ENCODE measurements at places on chromosomes 7 and 10.

DNA sequence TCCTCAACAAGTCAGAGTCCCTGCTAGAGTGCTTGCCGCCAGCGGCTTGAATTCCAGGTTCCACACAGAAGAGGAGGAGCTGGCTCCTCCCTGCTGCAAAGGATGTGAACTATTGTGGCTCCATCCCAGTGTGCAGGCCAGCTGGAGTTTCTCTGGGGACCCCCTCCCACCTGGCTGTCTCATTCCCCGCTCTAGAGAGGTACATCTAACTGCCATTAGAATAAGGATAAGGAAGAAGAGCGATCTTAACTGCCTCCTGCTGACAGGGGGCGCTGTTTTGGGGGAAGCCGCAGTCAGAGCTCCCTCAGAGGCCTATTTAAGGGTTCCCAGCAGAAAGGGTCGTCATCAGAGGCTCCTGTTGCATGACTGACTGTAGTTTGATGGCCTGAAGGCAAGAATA, 40.8 kb upstream of the HECW1 start:
- DNase-seq, result no peak

DNA sequence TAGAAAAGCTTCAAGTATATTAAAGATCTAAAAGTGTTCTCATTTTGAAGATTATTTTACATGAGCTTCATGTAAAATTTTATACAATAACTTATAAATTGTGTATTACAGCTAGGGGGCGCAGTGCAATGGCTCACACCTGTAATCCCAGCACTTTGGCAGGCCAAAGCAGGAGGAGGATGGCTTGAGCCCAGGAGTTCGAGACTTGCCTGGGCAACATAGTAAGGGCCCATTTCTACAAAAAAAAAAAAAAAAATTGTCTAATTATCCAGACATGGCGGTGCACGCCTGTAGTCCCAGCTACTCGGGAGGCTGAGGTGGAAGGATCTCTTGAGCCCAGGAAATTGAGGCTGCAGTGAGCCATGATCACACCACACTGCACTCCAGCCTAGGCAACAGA, 16.6 kb downstream of the ACBD5 start:
- DNase-seq, result no peak

- no peak for DNase-seq
Measured at GRCh38 chr7:140390466-140391190, 7.7 kb downstream of the SLC37A3 start.

DNA sequence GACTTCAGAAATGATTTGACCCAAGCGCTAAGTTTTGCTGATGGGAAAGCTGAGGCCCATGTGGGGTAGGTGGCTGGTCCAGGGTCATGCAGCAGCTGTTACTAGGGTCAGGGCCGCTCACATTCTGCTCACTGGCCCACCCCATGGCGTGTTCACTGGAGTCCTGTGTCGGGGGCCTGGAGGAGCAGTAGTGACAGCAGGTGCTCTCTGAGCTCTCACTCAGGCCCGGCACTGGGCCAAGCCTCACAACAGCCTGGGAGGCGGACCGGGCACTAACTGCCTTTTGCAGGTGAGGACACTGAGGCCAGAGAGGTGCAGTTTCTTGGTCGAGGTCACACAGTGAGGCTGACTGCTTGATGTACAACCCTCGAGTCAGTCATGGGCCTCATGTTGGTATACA, 82.7 kb downstream of the GLRX3 start:
- no peak for DNase-seq

All from stimulated activated CD8-positive, alpha-beta memory T cell treated with anti-CD3 and anti-CD28 coated beads, Interleukin-15, amount 100 ng/mL, for 24 hours (primary cell).